ENCODE measurements at places on chromosomes 12 and 14. TPM values are rescaled to one million over a fixed set of nuclear protein-coding genes. Genes with fewer than 3 reads are reported as not detected.
A peak's percentile ranks its signal among the peaks of the same experiment; 100 is the strongest.

- DNase-seq, result no peak
These were observed 151.1 kb upstream of the HMGA2 start for GRCh38 chr12:65673156-65673690.

DNA sequence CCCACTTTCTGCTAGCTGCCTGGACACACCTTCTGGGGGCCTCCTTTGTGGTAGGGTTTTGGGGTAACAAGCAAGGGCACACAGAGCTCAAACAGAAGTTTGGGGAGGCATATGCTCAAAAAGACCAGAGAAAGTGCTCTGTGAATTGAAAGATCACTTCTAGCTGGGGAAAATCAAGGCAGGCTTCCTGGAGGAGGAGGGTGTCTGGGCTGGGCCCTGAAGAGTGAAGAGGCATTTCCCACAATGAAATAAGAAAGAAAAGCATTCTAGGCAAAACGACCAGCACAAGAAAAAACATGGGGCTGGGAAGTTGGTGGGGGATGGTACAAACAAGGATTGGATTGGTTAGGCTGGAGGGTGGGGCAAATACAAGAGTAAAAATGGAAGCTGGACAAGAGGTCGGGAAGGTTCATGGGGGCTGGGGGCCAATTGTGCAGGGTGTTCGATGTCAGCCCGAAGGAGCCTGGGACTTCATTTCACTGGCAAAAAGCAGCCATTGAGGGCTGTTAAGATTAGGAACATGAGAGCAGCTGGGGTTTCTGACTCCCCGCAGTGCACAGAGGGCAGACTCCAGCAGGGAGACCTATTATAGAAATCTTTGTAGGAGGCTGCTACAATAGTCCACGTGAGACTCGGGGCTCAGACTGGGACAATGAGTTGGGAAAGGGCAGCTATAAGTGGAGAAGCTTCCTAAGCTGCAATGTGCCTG, 51.5 kb upstream of the CMKLR1 start:
- DNase-seq, result no peak

DNA sequence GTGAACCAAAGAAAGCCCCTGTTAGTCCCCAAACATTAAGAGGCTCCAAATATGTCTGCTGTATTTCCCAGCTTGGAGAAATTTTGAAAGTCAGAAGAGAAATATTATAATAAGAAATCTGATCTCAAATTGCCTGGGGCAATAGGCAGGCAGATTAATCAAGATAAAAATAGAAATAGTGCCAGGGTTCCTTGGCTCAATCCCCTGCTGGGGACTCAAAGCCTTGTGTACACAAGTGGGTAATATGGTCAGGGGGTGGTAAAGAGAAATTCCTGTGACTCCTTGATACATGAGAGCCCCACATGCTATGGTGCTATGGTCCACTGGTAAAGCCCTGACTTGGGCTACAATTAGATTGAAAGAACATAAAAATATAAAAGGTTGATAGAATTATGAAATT, 41.3 kb upstream of the ARID2 start:
- no peak for DNase-seq

DNA sequence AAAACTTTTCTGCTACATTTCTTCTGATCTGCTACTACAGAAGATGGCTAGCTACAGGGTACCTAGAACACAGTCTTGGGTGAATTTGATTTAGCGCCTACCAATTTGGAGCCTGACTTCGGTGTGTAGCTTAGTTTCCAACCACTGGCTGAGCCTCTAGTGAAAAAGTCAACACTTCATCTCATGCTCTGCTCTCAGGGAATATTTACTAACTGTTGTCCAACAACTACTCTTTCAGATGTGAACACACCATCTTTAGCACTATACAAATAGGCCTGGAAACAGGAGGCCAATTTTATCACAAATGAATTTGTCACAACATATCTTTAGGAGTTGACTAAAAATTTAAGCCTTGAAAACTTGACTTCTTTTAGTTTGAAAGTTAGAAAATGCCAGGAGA, 167.9 kb downstream of the NELL2 start:
- no peak for DNase-seq

DNA sequence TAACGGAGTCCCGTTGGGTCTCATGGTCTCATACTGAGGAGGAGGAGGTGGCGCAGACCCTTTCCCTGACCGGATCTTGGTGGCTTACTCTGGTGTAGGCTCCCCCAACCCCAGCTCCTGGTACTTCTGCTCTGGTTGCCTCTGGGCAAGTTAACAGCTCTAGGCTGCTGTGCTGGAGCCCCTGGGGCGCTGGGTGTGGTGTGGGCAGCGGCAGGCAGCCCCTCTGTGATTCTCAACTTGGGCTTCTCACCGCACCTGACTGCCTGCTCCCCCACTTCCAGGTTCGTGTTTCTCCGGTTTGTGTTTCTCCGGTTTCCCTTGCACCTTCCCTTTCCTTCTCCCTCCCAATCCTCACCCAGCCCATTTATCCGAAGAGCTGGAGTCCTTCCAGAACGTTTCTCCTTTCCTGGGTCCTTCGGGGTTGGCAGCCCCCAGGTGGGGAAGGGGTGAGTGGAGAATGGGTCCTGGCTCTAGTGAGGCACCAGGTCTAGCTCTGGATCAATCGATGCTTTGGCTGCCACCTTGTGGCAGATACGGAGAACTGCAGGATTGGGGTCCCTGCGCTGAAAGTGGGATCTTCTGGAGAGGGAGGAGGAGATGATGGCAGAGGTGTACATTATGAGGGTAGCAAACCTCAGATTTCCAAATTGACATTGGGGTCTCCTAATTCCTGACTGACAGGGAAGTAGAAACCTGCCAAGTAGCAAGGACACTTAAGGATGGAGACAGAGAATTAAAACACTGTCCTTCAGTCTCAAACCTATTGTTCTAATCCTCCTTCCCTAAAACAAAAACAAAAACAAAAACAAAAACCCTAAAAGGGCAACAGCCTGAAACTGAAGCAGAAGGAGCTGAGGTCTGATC, 8.3 kb downstream of the CISTR start:
- DNase-seq, result peak; percentile 67

GRCh38 chr12:48671231-48671856, 10.7 kb downstream of the KANSL2 start:
- DNase-seq, result no peak

DNA sequence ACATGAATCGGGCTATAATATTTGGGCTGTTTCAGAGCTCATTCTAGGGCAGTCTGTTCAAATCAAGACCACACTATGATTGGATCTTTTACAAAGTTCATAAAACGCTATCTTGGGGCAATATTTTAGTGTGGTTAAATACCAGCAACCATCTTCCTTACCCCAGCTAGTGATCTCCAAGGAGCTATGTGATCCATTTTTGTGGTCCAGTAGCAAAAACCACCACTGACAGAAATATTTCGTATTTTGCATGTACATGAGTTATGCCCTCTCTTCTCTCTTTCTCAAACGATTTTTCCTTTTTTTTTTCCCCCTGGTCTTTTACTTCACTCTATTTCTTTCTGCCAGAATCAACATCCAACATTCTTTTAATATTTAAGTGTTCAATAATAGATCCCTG, 280.6 kb upstream of the KITLG start:
- no peak for DNase-seq

Gene KLRG1
- total RNA-seq, result 3.0 TPM

Gene GLI1
- 0.52 TPM for total RNA-seq

Gene PLXNC1
- total RNA-seq, result 27.4 TPM

Gene ASIC1
- 8.7 TPM for total RNA-seq

Measured in activated CD4-positive, alpha-beta T cell treated with anti-CD3 and anti-CD28 coated beads, Interleukin-2, amount 10 ng/mL, durations not matched to agents 7 days and 5 days (primary cell).